Retina (tissue), 1 donor: ENCODE measurements at places on chromosomes 1 and 21.

GRCh38 chr1:196393742-196394141 is 214.5 kb downstream of the KCNT2 start:
- no peak for DNase-seq

GRCh38 chr1:199593475-199593874 is 434.0 kb upstream of the NR5A2 start:
- no peak for DNase-seq

DNA sequence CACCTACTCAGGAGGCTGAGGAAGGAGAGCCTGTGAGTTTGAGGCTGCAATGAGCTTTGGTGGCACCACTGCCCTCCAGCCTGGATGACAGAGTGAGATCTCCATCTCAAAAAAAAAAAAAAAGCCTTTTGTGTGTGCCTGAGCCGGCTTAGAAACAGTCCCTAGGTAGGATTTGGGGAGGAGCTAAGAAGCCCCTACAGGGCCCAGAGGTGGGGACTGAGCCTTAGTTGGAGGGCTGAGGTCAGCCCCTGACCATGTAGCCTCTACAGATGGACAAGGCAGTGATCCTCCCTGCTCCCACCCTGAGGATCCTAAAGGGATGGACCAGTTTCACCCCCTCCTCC is 2.5 kb downstream of the ADAMTSL4 start:
- no peak for DNase-seq

DNA sequence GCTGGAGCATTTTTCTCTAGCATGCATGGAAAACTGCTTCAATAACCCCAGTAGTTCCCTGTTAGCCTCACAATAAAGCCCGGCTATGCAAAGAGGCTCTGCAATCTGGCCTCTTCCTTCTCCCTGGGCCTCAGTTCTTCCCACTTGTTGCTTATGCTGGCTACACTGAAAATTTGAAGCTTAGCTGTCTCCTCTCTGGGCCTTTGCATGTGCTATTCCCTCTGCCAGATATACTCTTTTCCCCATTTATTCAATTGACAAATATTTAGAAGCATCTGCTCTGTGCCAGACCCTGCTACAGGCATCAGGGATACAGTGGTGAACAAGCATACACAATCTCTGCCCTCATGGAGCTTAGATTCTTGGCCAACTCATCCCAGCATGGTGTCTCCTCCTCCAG is 15.3 kb downstream of the CRYBG2 start:
- no peak for DNase-seq

DNA sequence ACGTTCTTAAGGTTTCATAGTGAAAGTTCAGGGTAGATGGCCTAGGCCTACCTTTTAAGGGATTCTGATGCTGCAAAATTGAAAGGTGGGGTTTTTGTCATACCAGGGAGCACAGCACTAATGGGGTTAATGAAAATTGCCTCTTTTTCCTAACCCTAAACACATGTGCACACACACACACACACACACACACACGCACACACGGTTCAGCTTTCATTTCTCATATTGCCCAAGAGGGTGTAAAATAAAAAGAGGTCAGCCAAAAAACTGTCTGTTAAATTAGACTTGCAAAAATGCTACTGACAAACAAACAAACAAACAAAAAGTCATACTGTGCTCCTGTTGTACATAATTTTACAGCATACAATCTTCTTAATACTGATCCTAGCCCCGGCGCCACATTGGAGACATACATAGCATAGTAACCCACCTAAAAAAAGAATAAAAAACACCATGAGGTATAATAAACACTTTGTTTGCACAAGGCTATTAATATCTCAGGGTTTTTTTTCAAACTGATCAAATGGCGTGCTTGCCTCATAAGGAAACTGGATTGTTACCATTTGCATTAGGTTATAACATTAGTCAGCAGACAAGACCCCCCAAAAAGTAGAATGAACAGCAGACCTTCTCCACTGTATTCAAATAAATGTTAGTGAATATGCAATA is 69.1 kb downstream of the TGFB2 start:
- no peak for DNase-seq

GRCh38 chr1:244104309-244105060 is 53.4 kb downstream of the ZBTB18 start:
- no peak for DNase-seq

DNA sequence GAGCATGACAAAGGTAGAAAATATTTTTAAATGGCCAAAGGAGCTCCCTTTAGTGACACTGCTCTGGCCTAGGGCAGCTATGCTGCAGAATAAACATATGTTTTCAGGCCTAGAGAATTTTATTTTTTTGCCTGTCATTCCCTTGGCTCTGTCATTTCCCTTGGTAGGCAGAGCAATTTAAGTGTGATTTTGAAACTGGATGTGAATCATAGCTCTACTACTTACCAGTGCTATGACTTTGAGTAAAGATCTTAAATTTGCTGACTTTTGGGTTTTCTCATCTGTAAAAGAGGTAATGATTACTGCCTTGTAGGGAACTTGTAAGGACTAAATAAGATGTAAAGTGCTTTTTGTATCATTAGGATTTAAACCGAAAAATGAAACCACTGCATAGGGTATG is 189.0 kb upstream of the ZRANB2 start:
- no peak for DNase-seq

DNA sequence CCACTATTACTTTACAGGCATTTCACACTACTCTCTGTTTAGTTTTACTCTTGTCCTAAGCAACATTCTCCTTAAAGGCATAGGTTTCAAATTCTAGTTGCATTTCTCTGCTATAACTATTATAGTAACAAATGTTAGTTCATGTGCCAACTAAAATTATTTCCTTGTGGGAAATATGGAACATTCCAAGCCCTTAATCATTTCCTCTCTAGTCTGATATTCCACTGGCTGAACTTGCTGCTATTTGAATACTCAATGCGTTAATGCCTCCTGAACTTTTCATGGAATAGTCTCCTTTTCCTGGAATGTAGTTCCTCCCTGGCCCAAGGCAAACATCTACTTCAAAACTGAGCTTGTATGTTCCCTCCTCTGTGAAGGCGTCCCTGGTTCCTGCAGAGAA is 19.3 kb upstream of the TBX19 start:
- DNase-seq: no peak

GRCh38 chr1:197961933-197962332 is 44.8 kb downstream of the LHX9 start:
- no peak for DNase-seq

GRCh38 chr1:225481738-225482137 is 53.9 kb upstream of the LBR start:
- DNase-seq: no peak

- DNase-seq: no peak
Observed at GRCh38 chr1:62601457-62601856, 4.1 kb downstream of the ANGPTL3 start.

DNA sequence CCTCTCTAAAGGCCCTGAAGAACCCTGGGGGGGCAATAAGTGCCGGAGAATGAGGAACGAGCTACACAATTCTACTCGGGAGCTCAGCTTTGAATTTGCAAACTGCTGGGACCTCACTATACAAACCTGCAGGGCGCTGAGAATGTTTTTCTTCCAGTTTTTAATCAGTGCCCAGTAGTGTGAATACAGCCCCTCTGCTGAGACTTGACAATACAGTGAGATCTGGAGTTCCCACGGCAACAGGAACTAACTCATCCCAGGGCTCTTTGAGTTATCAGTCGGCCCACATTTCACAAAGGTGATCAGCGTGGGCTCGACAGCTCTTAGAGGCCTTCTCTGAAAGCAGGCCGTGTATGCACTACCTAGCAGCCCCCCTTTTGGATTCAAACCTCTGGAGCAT is 41.7 kb downstream of the TMEM53 start:
- DNase-seq: peak; percentile 63

DNA sequence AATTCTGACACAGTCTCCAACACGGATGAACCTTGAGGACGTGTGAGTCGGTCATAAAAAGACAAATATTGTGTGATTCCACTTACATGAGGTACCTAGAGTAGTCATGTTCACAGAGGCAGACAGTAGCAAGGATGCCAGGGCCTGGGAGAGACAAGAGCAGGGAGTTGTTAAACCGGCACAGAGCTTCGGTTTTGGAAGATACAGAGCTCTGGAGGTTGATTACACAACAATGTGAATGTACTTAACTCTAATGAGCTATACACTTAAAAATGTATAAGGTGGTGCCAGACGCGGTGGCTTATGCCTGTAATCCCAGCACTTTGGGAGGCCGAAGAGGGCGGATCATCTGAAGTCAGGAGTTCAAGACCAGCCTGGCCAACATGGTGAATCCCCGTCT is 37.8 kb upstream of the NEK2 start:
- DNase-seq: no peak

GRCh38 chr1:78170859-78171258 is 125.1 kb downstream of the GIPC2 start:
- no peak for DNase-seq

DNA sequence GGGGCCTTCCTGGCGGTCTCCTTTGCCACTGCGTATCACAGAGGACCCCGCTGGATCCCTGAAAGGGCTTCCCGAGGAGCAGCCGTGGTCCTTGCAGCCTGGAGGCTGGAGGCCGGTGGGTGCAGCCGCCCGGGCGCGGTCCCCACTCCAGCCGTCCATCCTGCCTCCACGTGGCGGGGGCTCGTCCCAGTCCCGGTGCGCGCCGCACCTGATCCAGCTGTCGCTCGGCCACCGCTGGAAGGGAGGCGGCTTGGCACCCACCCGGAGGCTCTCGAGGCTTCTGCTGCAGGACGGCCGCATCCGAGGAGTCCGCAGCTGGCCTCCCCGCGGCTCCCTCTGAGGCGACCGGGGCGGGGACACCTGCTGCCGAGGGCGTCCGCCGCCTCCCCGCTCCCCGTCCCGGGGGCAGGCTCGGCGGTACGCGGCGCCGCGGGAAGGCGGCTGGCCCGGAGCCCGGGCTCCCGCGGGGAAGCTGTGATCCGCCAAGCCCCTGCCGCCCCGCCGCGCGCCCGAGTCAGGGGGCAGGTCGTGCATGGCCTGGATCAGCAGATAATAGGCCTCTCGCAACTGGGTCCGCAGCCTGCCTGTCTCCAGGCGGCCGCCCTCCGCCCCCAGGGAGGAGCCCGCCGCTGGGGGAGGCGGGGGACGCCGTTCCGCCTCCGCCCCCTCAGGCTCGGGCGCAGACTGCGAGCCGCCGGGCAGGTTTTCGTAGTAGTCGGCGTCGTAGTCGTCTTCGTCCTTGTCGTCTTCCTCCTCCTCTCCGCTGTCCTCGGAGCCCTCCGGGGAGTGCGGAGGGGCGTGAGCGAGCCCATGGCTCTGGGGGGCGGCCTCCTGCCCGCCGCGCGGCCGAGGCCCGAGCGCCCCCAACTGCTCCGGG is at the start of gene SYDE2:
Gene SYDE2 (minus strand): TSS at position 554 of the 877 bp plus-strand sequence. CDS start 20 bp downstream, at position 534.
- peak; percentile 89 for DNase-seq

DNA sequence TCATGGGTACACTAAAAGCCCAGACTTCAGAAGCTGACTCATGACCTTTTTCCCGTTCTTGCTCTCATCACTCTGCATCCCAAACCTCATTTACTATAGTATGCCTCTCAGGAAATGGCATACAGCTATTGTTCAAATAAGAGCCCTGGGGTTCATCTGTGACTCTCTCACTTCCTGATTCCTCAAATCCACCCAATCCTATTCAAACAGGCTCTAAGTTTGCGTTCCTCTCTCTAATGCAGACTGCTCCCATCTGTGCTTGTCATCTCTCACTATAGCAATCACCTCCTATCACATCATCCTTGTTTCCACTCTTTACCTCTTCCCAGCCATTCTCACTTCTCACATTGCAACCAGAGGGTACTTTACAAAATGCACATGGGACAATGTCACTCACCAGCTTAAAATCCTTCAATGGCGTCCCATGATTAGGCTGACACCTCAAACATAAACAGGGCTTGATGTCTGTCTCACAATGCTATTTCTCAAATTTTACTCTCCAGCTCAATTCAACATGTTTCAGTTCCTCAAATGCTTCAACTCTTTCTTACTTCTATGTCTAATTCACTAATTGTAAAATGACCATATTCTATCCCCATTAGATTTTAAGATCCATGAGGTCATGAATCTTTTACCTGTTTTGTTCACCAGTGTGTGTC is 408.4 kb downstream of the NTNG1 start:
- DNase-seq: no peak

DNA sequence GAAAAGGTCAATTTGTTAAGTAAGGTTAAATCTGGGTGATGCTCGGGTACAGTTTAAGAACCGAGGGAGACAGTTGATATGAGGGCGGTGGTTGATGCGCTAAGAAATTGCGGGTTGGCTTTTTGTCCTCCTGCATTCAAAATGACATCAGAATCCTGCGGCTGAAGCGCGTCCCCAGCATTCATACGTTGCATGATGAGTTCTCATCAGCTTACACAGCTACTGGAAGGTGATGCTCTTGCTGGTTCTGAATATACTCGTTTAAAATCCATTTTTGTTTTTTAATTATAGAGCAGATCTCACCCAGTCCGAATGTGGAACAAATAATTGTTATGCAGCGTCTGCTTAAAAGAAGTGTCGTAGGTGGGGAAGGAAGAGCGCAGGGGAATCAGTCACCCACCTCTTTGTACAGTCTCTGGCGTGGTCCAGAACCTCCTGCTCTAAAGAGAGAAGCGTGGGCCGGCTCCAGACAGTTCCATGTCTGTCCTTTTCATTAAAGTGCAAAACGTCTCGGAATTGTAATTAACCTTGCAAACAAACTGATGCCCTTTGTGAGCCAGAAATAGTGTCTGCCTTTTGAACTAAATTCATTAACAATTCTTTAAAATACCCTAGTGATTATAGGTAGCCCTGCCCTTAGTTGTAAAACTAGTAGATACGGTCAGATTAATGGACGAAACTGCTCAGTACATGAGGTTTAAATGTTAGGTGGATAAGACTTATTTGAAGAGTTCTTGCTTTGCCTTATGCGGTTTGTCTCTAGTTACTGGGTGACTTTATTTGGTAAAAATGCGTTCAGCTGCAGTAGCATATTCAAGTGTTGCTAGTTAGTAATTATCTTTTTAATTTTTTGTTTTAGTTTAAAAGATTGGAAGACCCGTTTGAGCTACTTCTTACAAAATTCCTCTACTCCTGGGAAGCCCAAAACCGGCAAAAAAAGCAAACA is 741 bp downstream of the RGS2 start:
- DNase-seq: no peak
